ENCODE measurements at places on chromosomes 1 and 21.

- DNase-seq: no peak
Measured at GRCh38 chr1:50930965-50931737, 28.9 kb downstream of the FAF1 start.

GRCh38 chr1:174032671-174033222 lies 10.6 kb upstream of the RC3H1 start:
- DNase-seq: no peak

GRCh38 chr1:33180911-33181890 lies 642 bp downstream of the TRIM62 start:
- DNase-seq: peak; percentile 73

DNA sequence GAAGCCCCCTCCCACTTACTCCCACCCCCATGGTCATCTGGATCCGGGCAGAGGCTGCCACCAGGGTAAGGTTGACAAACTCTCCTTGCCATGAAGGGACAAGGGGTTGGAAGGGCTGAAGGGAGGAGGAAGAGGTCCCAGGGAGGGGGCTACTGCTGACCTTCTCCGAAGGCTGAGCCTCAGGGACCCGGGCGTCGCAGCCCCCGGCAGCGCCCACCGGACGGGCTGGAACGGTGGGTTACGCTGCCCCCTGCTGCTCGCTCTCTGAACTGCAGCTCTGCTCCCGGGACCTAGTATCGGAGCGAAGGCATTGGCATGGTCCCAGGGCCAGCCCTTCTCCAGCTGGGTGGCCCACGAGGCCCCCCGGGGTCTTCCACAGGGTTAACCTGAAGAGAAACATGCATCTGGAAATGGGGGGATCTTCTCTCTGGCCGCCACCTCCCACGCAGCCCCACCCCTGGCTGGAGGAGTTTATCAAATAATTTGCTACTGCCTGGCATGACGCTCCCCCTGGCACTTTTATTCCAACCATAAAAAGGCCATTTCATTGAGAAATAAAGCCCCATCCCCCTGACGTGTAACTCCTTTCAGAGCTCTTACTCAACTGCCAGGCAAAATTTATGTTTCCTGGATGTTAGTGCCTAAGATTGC lies 70.4 kb upstream of the TARDBP start:
- DNase-seq: peak; percentile 65

- DNase-seq: no peak
Measured at GRCh38 chr1:232878086-232878485, 72.3 kb upstream of the NTPCR start.

GRCh38 chr1:17005365-17005740 lies 6.4 kb downstream of the ATP13A2 start:
- DNase-seq: no peak

DNA sequence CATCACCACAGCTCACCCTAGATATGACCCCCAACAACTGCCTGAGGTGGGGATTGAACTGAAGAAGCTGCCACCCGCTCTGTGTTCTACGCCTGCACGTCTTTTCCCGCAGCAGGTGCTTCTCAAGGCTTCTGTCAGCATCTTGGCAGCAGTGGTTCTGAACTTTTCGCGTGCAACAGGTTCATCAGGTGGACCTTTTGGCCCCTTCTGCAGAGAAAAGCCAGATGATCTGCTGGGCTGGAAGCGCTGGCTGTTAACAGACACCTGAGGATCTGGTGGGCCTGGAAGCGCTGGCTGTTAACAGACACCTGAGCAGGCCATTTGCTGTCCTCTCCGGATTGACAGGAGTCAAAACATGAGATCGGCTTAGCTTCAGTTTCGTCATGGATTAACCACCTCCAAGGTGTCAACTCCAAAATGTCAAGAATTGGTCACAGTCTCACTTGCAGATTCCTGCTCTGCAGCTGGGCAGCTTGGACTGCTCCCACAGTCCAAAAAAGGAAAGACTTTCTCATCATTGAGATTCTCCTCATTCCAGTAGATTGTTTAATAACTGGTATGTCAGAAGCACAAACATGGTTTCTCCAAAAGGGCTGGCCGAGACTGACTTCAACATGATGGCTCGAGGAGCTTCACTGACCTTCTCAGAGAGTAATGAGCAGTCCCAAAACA lies 4.7 kb downstream of the C1orf174 start:
- DNase-seq: no peak

DNA sequence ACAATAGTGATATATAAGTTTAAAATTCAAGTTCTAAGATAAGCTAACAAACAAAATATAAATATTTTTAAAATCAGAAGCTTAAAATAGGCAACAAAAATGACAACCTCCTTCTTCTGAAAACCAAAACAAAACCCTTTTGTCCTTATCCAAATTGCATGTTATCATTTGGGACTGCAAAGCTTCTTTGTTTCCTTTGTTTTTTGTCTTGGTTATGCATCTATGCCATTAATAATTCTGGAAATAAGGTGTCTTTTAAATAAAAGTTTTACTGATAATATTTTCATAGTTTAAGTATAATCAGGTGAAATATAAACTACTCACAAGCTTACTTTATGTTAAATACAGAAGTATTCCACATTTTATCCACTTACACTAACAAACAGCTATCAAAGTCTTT lies 20.5 kb downstream of the ADSS2 start:
- no peak for DNase-seq

- no peak for DNase-seq
Measured at GRCh38 chr21:33640697-33641351, 717 bp downstream of the CRYZL1 start.

DNA sequence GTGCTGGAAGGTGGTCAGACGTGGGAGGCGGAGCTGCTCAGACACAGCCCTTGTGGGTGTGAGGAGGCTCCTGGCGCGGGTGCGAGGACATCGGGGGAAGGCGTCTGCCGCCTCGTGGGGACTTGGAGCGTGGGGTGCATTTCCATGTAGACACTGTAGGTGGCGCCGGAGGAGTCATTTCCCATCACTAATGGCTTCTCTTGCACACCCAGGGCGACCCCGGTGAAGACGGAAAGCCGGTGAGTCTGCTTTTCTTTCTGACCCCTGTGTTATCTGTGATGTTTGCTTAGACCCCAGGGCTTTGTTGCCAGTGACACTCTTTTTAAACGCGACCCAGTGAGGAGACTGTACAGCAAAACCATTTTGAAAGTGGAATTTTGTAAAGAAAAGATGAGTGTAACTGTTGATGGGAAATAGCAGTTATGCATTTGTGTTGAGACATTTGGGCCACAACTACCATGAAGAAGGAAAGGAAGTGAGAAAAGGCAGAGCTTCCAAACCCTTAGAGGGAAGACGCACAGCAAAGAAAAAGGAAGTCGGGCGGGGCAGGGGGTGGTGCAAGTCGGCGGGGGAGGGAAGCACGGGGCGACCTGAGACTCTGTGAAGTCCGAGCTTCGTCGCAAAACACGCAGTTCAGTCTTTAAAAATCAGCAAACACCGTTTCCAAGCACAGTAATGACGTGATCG lies 64.0 kb downstream of the SLC19A1 start:
- peak; percentile 75 for DNase-seq

DNA sequence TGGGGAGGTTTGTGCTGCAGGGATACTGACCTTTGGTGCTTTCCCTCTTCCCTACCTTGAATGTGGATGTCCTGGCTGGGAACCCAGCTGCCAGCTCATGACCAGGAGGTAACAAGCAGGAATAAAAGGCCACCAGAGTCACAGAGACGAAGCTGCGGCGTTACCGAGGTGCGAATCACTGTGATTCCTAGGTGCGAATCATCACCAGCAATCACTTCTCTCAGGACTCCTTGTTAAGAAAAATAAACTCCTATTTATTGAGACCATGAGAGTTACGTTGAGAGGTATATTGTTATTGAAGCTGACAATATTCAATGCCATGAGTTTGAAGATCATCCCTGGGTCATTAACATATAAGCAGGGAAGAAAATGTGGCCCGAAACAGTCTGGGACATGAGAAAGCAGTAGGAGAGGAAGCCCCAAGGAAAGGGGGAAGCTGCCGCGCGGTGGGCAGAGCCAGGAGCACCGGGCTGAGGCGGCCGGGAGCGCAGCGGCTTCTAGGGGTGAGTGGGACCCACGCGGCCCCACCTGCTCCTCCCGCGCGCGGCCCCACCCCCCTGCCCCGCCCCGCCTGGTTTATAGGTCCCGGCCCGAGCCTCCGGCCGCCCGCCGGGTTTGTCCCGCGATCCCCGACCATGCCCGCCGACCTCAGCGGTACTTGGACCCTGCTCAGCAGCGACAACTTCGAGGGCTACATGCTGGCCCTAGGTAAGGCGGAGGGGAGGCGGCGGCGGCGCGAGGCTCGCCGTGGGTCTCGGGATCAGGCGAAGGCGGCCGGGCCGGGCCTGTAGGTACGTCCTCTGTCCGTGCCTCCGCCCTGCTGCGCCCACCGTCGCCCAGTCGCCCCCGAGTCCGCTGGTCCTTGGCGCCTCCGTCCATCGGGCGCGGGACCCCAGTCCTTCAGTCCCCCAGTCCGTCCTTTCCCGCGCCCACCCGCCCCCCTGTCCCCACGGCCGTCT lies at the start of gene RBP7:
RBP7 (plus strand) TSS at position 605 of the 959 bp plus-strand sequence; CDS start at position 636, 31 bp downstream.
- peak; percentile 19 for DNase-seq

GRCh38 chr1:11030865-11031264 lies 16.2 kb downstream of the MASP2 start:
- DNase-seq: no peak

DNA sequence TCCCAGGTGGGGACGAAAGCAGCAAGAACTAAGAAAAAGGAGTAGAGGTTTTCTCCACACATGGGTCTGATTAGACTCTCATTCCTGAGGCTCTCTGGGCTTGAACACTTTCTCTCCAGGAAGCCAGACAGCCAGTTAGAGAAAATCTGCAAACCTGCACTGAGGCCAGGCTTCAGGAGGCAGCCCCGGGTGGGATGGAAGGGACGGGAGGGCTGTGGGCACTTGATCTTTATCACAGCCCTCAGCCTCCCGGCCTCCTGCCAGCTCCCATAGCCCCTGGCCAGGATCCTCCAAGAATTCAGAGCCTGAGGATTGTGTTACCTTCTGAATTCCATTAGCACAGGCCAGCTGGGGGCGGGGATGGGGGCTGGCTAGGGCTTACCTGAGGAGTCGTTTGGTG lies 40.1 kb downstream of the SERTAD4 start:
- DNase-seq: no peak

DNA sequence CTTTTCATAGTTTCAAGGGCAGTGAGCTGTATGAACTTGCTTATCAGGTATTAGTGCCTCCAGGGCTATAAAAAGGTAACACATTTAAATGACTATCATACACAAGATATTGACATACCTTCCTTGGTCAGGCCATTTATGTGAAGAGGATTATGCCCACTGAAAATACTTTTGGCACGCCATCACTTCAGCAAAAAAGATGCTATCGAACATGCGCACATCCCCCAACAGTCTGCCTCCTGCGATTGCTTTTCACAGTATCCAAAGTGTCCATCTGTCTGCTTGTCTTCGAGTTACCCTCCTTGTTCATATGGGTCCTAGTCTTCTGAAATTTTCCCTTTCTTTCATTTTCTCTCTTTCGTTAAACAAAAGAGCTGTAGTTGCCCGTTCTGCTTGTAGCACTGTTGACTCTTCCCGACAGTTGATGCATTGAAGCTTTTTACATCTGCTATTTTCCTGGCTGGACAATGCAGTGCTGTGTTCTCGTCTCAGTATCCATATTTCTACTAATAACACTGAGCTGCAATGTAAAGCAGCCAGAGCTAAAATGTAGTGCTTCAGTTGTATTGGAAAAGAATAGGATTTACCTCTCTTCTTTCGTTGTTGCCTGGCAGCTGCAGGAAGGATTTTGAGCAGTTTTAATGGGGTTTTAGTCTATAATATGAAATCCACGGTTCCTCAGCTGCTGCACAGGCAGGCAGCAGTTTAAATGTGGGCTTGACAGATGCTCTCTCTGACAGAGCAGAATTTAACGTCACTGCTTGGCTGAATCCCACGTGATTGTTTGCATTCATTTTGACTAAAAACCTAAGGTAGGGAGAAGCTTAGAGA lies at the start of gene B3GALT2:
B3GALT2 (minus strand) TSS at position 713 of the 831 bp plus-strand sequence. CDS start 5,051 bp downstream, outside the sequence.
- no peak for DNase-seq

- DNase-seq: no peak
Measured at GRCh38 chr21:32147041-32147440, 131.8 kb downstream of the MIS18A start.

DNA sequence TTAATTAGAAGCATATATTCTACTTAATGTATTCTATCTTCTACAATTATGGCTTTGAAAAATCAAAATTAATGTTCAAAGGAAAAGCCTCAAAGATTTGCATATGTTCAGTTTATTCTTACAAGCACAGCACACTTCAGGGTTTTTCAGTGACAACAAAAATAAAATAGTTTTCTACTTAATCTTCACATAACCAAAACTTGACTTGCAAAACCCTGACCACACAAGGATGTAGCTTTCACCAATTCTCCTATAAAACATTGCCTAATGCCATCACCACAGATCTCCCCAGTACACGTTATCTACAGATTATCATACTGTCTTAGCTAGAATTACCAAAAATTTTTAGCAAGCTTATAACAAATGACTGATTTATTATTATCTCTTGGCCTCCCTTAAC lies 23.3 kb downstream of the LPAR3 start:
- DNase-seq: no peak

DNA sequence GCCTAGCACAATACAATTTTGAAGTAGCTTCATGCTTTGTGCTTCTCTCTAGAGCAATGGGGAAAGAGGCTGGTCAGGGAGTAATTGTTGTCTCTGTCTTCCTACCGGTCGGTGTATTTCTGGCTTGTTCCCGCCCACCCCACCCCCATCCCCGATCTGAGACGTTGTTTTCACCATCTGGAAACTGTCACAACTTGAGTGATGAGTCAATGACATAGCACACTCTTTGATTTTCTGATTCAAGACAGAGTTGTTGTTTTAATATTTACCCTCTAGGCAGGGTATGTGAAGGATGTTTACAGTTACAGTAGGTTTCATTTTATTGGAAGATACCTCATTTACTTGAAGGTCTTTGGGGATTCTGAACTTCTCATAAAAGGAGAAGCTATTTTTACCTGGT lies 7.0 kb downstream of the IL12RB2 start:
- no peak for DNase-seq

DNA sequence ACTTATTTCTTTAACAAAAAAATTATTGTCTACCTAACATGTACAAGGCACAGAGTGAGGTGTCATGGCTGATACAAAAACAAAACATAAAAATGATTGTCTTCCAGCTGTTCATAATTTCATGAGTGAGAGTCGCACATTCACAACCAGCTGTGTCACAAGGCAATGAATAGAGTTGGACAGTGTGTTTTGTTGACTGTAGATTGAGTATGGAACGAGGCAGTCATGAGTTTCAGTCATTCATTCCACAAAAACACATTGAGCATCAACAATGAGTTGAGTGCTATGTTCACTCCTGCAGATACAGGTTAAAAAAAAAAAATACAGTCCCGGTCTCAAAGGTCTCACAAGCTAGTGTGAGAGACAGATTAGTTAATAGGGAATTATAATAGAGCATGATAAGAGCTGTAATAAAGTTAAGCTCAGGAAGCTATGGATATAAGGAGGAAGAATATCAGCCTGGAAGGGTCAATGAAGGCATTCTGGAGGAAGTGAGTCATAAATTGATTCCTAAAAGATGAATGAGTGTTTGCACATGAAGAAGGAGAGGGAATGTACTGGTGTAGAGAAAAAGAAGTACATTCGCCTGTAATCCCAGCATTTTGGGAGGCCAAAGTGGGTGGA lies 47.8 kb upstream of the ARHGAP29 start:
- no peak for DNase-seq

All from psoas muscle (tissue), 8 donors.